ENCODE measurements at places on chromosomes 2 and 18.
A peak's percentile ranks its signal among the peaks of the same experiment; 100 is the strongest.

- no peak for DNase-seq
Observed at GRCh38 chr2:51324051-51324450, 292.1 kb upstream of the NRXN1 start.

GRCh38 chr2:86706935-86707334 lies 13.2 kb upstream of the RMND5A start:
- no peak for DNase-seq

GRCh38 chr2:105397025-105397722 lies 1.7 kb downstream of the FHL2 start:
- peak; percentile 38 for DNase-seq

- DNase-seq, result no peak
Observed at GRCh38 chr18:23136326-23137096, 1.2 kb downstream of the CABLES1 start.

DNA sequence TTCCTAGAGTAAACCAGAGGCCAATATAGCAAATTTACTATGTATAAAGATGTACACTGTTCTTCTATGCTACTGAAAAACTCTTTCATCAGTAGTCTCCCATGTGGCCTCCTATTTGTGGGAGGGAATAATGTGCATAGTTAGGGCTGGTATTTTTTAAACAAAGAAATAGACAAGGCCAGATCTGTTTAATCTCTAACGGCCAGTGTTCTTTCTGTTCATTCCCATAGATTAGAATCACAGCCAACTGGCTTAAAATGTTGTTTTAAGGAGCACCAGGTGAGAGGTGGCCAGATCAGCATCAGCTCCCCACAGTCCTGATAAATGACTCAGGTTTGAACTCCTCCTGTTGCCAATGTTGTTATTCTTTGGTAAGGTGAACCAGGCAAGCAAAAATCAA lies 12.1 kb downstream of the LYPD6 start:
- DNase-seq, result no peak

GRCh38 chr2:219573166-219573565 lies 1.1 kb downstream of the INHA start:
- peak; percentile 28 for DNase-seq

- no peak for DNase-seq
Observed at GRCh38 chr2:177245010-177245422, 19.5 kb downstream of the NFE2L2 start.

GRCh38 chr18:45890606-45891005 lies 65.1 kb downstream of the SIGLEC15 start:
- no peak for DNase-seq

DNA sequence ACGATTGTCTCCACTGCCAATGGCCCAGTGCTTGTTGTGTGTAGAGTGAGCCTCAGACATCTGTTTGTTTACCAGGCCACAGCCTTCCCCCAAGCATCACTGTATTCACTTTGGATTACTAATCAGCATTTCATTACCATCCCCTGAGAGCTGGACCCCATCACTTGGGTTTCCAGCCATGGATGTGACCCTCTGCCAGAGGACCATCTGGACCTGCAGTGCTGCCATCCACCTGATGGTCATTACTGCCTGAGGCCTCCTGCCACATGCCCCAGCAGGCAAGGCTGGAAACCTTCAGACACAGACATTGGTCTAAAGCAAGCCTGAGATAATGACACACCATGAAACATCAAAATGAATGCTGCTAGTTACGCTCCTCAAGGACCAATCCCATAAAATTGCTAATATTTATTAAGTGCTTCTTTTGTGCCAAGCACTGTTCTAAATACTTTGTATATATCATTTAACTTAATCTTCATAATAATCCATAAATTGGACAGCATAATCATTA lies 2096.3 kb upstream of the CELF4 start:
- no peak for DNase-seq

DNA sequence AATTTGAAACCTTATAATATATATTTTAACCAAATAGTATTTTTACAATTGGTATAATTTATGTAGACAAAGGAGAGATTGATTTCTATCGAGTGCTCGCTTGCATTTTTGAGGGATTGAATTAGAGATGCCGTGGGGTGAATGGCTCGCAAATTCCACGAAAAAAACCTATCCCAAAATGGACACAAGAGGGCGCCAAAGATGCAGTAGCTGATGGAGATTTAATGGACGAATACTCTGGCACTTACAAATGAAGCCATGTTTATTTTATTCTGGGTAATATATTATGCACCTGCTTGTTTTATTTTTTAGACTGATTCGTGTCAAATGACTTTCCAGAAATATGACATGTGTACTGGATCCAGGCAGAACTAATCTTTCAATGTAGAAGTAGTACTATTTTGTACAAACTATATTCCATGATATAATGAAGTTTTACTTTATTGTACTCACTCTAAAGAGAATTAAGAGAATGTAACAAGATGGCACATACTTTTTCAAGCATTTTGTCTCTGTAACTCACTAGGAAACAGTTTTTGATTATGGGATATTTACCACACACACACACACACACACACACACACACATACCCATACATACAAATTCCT lies 505.4 kb downstream of the PLCL1 start:
- peak; percentile 50 for DNase-seq

DNA sequence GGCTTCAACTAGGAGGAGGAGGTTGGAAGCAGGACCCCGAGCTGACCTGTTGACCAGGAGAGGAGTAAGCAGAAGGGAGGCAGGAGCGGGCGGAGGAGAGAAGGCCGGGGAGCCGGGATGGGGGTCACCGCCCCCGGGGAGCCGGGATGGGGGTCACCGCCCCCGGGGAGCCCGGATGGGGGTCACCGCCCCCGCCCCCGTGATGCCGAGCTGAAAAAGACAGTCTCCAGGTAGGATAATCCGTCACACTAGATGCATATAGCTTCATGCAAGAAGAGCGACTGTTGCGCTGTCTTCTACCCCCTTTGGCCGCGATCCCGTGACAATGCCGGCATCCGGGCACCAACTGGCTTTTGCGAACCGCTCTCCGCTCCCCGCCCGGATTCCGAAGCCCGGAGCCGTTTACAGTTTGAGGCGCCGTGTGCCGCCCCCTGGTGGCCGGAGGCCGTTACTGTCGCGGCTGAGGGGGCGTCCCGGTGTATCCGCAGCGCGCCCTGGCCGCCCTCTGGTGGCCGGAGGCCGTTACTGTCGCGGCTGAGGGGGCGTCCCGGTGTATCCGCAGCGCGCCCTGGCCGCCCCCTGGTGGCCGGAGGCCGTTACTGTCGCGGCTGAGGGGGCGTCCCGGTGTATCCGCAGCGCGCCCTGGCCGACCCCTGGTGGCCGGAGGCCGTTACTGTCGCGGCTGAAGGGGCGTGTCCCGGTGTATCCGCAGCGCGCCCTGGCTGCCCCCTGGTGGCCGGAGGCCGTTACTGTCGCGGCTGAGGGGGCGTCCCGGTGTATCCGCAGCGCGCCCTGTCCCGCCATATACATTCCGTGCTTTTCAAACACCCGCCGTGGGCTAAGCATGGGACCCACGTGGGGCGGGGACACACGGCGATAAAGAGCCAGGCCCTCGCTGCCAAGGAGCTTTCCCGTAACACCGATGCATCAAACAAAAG lies 89.6 kb downstream of the ACTR3 start:
- no peak for DNase-seq

DNA sequence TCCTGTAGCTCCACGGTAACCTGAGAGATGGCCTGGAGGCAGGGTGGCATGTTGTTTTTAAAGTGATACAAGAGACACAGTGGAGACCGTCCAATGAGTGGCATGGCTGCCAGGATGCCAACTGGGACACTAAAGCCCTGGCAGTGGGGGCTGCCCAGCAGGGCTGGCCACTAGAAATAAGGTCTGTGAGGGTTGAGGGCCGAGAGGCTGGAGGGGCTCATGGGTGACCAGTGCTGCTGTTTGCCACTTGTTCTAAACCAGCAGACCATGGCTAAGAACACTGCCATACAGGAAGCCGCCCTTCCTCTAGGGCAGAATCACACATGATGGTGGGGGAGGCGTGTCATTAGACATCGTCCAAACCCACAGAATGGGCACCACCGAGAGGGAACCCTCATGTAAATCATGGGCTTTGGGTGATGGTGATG lies 71.9 kb downstream of the ALPK2 start:
- no peak for DNase-seq

GRCh38 chr2:211503856-211504255 lies 947.5 kb downstream of the CPS1 start:
- no peak for DNase-seq

- DNase-seq, result no peak
Observed at GRCh38 chr2:181058378-181059269, 78.2 kb downstream of the UBE2E3 start.

DNA sequence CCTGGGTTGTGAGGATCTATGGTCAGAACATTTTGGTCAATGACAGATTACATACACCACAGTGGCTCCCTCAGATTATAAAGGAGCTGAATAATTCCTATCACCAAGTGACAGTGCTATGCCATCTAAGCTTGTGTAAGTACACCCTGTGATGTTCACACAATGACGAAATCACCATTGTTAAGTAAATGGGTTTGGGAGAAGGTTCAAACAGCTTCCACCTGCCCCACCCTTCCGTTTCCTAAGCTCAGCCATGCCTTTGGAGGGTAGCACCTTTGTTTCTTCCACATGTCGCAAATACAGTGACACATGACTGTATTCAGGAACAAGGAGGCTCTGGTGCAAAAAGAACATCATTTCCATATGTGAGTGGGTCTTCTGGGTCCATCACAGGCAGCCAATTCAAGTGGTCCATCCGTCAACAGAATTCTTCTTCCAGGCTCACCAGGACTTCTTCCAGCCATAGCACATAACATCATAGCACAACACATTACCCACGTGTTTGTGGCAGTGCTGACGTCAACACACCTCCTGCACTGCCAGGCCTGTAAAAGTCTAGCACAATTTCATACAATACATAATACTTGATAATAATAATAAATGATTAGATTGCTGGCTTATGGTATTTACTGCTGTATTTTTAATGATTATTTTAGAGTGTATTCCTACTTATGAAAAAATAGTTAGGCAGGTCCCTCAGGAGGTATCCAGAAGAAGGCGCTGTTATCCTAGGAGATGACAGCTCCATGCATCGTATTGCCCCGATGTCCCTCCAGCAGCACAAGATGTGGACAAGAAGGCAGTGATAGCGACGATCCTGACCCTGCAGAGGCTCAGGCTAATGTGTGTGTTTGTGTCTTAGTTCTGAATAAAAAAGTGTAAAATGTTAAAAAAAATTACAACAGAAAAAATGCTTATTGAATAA lies 264.8 kb downstream of the ANAPC1 start:
- peak; percentile 14 for DNase-seq

DNA sequence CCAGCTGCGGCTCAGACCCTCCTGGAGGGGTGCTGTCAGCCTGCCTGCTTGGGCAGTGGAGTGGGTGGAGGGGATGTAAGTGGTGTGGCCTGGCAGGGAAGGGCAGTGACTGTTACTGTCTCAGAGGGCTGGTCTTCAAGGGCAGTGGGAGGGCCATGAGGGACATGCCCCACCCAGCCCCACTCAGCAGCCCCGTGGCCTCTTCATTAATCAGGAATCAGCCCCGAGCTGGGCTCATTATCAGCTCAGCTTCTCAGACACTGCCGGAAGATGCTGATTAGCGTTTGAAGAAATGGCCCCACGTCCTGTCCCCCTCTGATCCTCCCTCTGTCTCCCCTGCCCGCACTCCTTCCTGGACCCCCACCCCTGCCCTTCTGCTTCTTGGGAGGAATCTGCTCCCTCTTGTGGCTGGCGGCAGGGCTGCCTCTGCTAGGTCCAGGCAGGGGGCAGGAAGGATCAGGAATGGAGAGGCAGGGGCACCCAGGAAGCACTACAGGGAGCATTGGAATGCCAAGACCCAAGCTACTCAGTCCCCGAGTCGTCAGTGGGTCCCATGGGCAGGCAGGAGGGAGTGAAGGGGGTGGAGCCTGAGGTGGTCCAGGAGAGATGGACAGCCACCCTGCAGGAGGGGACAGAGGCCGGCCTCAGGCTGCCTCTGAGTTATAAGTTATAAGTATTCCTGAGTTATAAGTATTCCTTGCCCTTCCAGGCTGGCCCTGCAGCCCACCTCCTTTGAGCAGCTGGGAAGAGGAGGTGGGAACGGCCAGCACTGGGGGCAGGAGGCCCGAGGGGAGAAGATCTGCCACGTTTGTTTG lies 7.0 kb downstream of the ASIC4 start:
- DNase-seq, result no peak

Data from NCI-H526 treated with DMSO at 0.1 percent for 48 hours (cell line).